ENCODE measurements at places on chromosomes 4 and X.

GRCh38 chr4:65391382-65391781, 278.9 kb downstream of the EPHA5 start:
- DNase-seq, result no peak

DNA sequence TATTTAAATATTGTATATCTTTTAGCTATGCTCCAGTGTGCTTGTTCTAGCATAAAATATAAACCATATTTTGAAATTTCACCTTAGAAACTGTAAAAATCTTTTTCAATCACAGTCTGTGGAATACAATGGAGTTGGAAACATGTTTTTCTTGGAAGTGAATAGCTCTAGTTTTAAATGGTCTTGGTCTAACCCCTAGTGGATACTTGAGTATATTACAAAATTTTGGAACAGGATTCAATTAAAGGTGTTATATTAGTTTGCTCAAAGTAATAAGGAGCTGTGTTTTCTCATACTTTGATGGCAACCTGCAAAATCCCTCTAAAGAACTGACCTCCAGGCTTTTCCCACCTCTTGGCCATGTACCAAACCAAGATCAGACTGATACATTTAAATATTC, 48.2 kb downstream of the STK26 start:
- DNase-seq, result no peak

GRCh38 chr4:145679991-145680455, at the start of gene C4orf51:
Gene C4orf51 (plus strand): TSS chr4:145680146. CDS start chr4:145680204, 58 bp downstream.
- DNase-seq, result no peak

GRCh38 chr4:113682730-113683537, 78.6 kb downstream of the CAMK2D start:
- peak; percentile 46 for DNase-seq

GRCh38 chrX:136250191-136251040, 784 bp downstream of the MAP7D3 start:
- no peak for DNase-seq

DNA sequence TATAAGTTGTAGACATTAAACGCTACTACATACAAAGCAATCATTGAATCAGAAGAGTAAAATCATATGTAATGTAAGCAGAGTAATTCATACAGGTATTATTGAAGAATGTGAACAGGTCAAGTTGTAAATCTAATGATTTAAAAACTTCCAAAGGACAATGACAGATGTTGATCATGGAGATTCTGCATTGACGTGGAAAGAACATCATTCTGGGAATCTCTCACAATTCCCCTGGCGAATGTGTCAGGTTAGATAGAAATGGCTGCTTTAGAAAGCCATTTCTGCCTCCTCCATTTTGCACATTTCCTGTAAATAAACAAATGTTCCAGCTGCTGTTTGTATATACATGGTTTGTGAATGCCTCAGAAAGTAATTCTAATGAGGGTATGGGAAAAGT, 719.4 kb downstream of the ADGRL3 start:
- no peak for DNase-seq

DNA sequence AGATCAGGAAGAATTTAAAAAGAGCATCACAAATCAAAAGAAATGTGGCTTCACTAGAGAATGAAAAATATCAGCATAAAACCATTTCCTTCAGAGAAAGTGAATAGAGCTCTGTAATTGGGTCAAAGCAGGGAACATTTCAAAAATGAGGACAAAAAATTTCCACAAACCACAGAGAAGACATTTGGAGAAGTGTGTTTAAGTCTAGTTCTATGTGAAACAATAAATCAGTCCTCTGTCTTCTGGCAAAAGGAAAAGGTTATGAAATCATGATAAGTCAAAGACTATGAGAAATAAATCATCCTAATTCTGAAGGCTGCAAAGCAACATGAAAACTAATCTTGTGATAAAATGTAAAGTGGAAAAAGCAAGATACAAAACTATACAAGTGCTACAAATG, 27.9 kb downstream of the SMPX start:
- no peak for DNase-seq

- no peak for DNase-seq
Observed at GRCh38 chrX:141341341-141341740, 99.0 kb upstream of the SPANXC start.

- DNase-seq, result no peak
Observed at GRCh38 chrX:9221781-9222180, 187.9 kb upstream of the FAM9B start.

DNA sequence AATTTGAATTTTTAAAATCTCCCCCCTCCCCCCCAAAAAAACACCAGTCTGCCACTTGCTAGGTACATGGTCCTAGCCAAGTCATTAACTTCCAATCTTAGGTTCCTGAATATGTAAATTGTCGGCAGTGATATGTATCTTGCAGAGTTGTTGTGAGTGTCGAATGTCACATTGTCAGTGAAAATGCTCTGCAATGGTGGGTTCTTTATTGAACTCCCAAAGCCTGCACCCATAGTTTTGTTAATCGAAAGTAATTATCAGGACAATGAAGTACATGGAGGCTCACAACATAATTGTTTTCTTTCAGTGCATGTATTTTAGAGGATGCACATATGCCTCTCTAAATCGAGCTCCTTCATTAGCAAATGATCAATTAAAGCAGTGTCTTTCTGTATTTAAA, 185.6 kb upstream of the S100G start:
- DNase-seq, result no peak
